ENCODE measurements at places on chromosomes 6 and 20. TPM values are rescaled to one million over a fixed set of nuclear protein-coding genes. Genes with fewer than 3 reads are reported as not detected.

PYGB gene
- total RNA-seq = 50.0 TPM

WFDC5 gene
- not detected for total RNA-seq

RIMS1 gene
- not detected for total RNA-seq

C20orf141 gene
- total RNA-seq = not detected

SEMG1 gene
- not detected for total RNA-seq

GRCh38 chr6:146184701-146185100, 155.8 kb downstream of the GRM1 start:
- H3K4me1 ChIP-seq = no peaks in the 10 kb centered on the region
- no peak overlapping the region for H3K27ac ChIP-seq
- no peak overlapping the region for H3K4me3 ChIP-seq
- H3K27me3 ChIP-seq = no peaks in the 10 kb centered on the region
- H3K36me3 ChIP-seq = no peaks in the 10 kb centered on the region

DNA sequence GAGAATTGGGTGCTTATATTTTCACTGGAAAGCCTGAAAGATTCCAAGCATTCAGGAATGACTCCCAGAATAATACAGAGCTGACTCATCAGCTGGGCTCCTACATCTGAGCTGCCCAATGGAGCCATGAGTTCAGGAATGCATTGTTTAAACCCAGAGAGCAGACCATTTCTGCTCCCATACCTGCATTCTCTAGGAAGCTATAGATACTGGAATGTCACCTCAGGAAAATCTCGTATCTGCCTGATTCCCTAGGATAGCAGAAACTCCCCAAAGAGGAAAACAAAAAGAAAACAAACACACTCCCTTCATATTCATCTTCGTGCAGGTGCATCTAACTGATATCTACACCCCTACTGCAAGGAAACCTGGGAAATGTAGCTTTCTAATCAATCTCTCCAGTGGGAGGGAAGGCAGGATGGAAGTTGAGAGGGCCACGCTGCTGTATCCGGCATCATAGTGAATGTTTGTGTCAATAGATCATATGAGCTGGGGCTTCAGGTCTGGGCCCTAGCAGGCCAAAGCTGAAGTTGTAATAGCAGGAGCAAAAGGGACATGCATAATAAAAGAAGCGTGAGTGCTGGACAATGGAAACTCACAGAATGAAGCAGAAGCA, 8.2 kb upstream of the SLC2A12 start:
- peaks cover 4% of the 10 kb centered on the region for H3K4me1 ChIP-seq
- no peak overlapping the region for H3K4me3 ChIP-seq
- H3K27me3 ChIP-seq = no peaks in the 10 kb centered on the region
- DNase-seq = no peak
- no peaks in the 10 kb centered on the region for H3K36me3 ChIP-seq
- no peak overlapping the region for H3K27ac ChIP-seq

GRCh38 chr6:16136621-16137450, 8.0 kb downstream of the MYLIP start:
- no peaks in the 10 kb centered on the region for H3K36me3 ChIP-seq
- no peaks in the 10 kb centered on the region for H3K4me1 ChIP-seq
- H3K27ac ChIP-seq = peak overlapping the region; percentile 18
- no peaks in the 10 kb centered on the region for H3K27me3 ChIP-seq
- DNase-seq = no peak

DNA sequence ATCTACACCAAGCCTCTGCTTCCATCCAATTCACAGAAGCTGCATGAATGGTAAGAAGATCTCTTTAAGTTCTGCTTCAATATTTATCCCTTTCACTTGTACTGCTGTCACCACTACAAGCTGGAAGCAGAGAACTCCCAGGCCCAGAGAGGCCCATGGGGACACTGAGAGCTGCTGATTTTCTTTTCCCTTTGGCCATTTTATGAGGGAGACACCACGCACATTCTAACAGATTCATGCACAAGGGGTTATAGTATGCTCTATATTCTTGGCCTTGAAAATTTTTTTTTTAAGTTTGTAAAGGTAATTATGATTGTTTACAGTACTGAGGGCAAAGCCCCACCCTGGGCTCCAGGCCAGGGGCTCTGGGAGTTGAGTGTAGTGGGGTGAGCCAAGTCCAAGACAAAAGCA, 88.4 kb downstream of the MYB start:
- DNase-seq = no peak
- H3K4me3 ChIP-seq = no peak overlapping the region
- H3K27ac ChIP-seq = no peak overlapping the region
- no peaks in the 10 kb centered on the region for H3K36me3 ChIP-seq
- no peaks in the 10 kb centered on the region for H3K27me3 ChIP-seq
- no peaks in the 10 kb centered on the region for H3K4me1 ChIP-seq

GRCh38 chr6:168226902-168227318, 92.7 kb downstream of the DACT2 start:
- peak overlapping the region; percentile 65 for H3K27ac ChIP-seq
- no peaks in the 10 kb centered on the region for H3K27me3 ChIP-seq
- H3K36me3 ChIP-seq = no peaks in the 10 kb centered on the region
- no peaks in the 10 kb centered on the region for H3K4me1 ChIP-seq
- no peak for DNase-seq

DNA sequence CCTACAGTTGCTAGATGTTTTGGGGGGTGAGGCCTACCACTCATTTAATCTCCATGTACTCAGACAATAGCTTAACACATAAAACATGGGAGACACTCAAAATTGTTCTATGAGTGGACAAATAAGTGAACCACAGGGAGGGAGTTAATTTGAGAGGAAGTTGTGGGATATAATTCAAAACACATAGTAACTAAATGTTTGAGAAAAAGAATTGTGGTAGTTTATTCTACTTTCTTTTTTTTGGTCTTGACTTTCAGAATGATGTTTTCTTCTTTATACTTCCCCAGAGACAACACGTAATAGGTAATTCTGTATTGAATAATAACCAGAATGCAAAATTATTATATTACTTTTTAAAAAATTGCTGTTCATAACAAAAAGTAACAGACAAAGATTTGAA, 453.8 kb downstream of the RFPL4B start:
- no peaks in the 10 kb centered on the region for H3K27me3 ChIP-seq
- no peaks in the 10 kb centered on the region for H3K4me1 ChIP-seq
- H3K36me3 ChIP-seq = no peaks in the 10 kb centered on the region
- no peak overlapping the region for H3K27ac ChIP-seq

DNA sequence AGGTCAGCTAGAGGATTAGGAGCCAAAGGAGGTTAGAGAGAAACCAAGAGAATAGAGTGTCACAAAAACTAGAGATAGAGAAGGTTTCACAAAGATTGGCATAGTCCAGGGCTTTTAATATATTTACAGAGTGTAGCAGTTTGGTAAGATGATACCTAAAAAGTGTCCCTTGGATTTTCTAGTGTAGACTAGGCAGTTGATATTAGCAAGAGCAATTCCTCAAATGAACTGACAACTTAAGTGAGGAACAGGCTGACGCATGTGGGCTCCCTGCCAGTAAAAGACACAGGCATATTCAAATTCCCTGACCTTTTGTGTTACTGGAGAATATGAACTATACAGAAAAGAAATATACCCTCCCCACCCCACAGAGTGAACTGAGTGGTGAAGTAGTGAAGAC, 40.1 kb downstream of the VTA1 start:
- H3K36me3 ChIP-seq = no peaks in the 10 kb centered on the region
- H3K27ac ChIP-seq = no peak overlapping the region
- DNase-seq = no peak
- no peaks in the 10 kb centered on the region for H3K27me3 ChIP-seq
- no peak overlapping the region for H3K4me3 ChIP-seq

- H3K4me1 ChIP-seq = no peaks in the 10 kb centered on the region
- DNase-seq = peak; percentile 27
- no peaks in the 10 kb centered on the region for H3K36me3 ChIP-seq
- H3K4me3 ChIP-seq = no peak overlapping the region
Measured at GRCh38 chr20:9609887-9610502, 95.6 kb downstream of the LAMP5 start.

- H3K27me3 ChIP-seq = no peaks in the 10 kb centered on the region
- no peaks in the 10 kb centered on the region for H3K36me3 ChIP-seq
- H3K4me1 ChIP-seq = no peaks in the 10 kb centered on the region
- no peak overlapping the region for H3K4me3 ChIP-seq
Measured at GRCh38 chr6:46863791-46864190, 57.9 kb downstream of the ADGRF5 start.

- DNase-seq = no peak
- H3K27ac ChIP-seq = no peak overlapping the region
- H3K36me3 ChIP-seq = no peaks in the 10 kb centered on the region
- no peaks in the 10 kb centered on the region for H3K27me3 ChIP-seq
Measured at GRCh38 chr6:33914645-33915044, 110.8 kb upstream of the MLN start.

- no peaks in the 10 kb centered on the region for H3K4me1 ChIP-seq
- no peaks in the 10 kb centered on the region for H3K27me3 ChIP-seq
- no peaks in the 10 kb centered on the region for H3K36me3 ChIP-seq
- DNase-seq = no peak
Measured at GRCh38 chr6:141153563-141153962, 979.2 kb upstream of the GJE1 start.

GRCh38 chr6:92139601-92140000, 1279.8 kb downstream of the EPHA7 start:
- no peak overlapping the region for H3K4me3 ChIP-seq
- H3K27ac ChIP-seq = no peak overlapping the region
- DNase-seq = no peak
- H3K4me1 ChIP-seq = no peaks in the 10 kb centered on the region
